Stimulated activated CD8-positive, alpha-beta memory T cell treated with anti-CD3 and anti-CD28 coated beads, Interleukin-4, amount 100 ng/mL, for 1 hour (primary cell): ENCODE measurements at places on chromosomes 11 and 22.

GRCh38 chr22:50701428-50702154, 29.0 kb downstream of the SHANK3 start:
- no peak for DNase-seq

DNA sequence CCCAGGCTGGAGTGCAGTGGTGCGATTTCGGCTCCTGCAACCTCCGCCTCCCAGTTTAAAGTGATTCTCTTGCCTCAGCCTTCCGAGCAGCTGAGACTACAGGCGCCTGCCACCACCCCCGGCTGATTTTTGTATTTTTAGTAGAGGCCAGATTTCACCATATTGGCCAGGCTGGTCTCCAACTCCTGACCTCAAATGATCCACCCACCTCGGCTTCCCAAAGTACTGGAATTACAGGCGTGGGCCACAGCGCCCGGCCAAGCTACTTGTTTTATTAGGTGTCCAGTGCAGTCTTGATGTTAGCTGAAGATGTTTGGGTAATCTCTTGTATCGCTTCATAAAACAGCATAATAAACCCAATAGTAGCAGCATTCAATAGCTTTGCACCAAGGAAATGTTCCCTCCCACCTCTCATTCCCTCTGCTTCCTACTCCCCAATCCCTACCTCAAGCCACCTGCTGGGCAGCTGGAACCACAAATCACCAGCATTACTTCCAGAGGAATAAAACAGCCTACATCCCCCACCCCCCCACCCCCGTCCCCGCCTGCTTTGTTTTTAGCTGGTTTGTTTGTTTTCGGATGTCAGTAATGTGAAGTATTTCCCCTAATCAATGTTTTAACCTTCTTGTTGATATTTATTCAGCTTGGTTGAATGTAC, 11.0 kb upstream of the GRIK4 start:
- DNase-seq = no peak

DNA sequence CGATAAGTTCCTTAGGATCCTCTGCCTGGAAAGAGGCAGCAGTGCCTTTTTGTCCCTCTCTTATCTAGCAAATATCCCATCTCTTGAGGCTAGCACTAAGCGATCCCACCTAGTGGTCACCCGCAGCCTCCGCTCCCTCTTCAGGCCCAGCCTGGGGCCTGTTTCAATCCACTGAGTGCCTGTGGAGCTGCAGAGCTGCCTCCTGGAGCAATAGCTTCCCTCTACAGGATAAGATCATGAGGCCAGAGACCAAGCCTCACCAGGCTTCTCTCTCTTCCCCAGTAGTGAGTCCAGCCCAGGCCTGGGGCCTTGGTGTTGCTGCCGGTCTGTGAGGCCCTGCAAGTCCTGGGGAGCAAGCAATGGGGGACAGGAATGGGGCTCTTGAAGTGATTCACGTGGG, 65.8 kb downstream of the SLC22A12 start:
- no peak for DNase-seq

DNA sequence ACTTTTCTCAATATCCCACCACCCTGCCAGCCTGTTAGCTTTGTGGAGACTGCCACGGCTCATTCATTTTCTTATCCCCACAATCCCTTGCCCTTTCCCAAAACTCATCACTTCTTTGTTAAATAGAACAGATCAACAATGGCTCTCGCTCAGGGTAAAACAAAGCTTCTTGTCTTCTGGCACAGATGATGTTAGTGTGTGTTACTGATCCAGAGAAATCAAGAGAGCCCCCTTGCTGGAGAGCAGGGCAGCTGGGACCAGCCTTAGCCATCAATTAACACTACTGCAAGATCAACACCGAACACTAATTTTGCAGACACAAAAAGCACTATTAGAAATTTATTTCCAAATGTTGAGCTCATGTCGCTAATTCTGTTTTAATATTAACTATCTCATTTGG, 420.9 kb downstream of the TENM4 start:
- DNase-seq = no peak

- DNase-seq = no peak
Observed at GRCh38 chr11:120800206-120800605, 223.7 kb upstream of the TBCEL start.

- no peak for DNase-seq
Observed at GRCh38 chr11:35501776-35502175, 23.6 kb downstream of the PAMR1 start.
